Naive thymus-derived CD4-positive, alpha-beta T cell (primary cell): ENCODE measurements at places on chromosomes 11 and 22. TPM values are rescaled to one million over a fixed set of nuclear protein-coding genes. Genes with fewer than 3 reads are reported as not detected.

DNA sequence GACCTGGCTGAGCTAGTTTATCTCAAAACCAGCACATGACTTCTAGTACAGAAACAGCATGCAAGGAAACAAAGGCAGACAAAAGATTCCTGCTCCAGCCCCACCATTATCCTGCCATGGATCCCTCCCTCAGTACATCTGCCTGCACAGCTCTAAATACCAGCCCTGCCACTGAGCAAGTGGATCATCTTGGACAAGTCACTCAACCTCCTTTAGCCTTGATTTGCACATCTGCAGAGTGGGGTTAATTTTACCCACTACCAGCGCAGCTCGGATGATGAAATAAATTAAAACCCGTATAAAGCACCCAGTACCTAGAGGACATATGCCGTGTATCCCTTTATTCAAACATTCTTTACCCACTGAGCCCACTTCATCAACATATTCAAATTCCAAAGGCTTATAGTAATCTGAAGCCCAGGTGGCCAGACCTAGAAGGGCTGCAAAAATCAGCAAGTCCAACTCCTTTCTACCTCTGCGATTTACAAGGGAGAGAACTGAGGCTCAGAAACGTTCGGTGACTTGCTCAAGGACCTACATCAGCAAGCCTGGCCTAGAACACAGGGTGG, 7.5 kb downstream of the SYN3 start:
- DNase-seq, result no peak
- no peaks in the 10 kb centered on the region for H3K27me3 ChIP-seq
- H3K4me1 ChIP-seq, result no peaks in the 10 kb centered on the region
- no peak overlapping the region for H3K4me3 ChIP-seq
- H3K36me3 ChIP-seq, result no peaks in the 10 kb centered on the region

DNA sequence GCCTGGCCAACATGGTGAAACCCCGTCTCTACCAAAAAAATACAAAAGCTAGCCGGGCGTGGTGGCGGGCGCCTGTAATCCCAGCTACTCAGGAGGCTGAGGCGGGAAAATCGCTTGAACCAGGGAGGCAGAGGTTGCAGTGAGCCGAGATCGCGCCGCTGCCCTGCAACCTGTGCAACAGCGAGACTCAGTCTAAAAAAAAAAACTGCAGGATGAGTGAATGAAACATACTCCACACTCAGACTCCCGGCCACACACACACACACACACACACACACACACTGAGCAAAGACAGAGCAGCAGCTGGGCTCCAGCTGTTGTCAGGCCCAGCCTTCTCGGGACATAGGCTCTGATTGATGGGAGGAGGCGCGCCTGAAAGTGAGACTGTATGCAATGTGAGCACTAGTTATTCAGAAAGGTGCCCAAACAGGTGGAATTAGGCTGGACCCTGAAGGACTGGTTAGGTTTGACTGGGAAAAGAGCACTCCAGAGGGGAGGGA, 1.5 kb upstream of the PLEKHA7 start:
- H3K27me3 ChIP-seq, result no peaks in the 10 kb centered on the region
- no peaks in the 10 kb centered on the region for H3K4me1 ChIP-seq
- H3K4me3 ChIP-seq, result no peak overlapping the region
- no peak overlapping the region for H3K27ac ChIP-seq
- DNase-seq, result no peak

DNA sequence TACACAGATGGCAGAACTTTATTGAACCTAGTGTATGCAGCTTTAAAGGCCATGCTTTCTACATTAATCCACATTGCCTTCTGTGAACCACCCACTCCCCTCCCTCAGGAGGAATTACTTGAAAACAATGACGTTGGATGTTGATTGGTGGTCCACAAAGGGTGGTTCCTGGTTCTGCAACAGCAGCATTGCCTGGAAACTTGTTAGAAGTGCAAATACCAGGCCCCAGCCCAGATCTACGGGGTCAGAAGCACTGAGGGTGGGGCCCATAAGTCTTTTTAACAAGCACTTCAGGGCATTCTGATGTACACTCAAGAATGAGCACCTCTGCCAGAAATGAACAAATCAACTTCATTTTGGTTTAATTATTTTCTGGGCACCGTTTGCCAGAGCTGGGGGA, 91.0 kb downstream of the ISX start:
- no peak overlapping the region for H3K27ac ChIP-seq
- no peaks in the 10 kb centered on the region for H3K4me1 ChIP-seq
- no peaks in the 10 kb centered on the region for H3K27me3 ChIP-seq
- no peak overlapping the region for H3K4me3 ChIP-seq
- no peak for DNase-seq

DNA sequence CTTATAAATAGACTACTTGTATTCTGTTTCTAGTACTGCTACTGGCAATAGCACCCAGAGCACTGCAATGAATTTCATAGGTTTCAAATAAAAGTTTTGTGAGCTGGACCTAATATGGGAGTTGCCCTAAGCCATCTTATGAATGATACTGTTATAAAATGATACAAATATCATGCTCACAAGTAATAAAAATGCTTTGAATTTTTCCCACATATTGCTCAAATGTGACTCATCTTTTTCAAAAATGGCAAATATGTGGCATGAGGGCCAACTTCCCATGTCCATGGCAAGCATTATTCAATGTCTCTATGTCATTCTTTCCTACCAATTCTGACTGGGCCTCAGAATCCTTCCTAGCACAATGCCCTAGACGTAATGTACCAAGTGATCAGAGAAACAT, 137.6 kb downstream of the TRPC6 start:
- H3K36me3 ChIP-seq, result no peaks in the 10 kb centered on the region
- no peak overlapping the region for H3K4me3 ChIP-seq
- H3K27ac ChIP-seq, result no peak overlapping the region
- no peaks in the 10 kb centered on the region for H3K27me3 ChIP-seq
- no peak for DNase-seq

Gene NXPE1
- total RNA-seq, result not detected

Gene E2F8
- not detected for total RNA-seq
